ENCODE measurements at places on chromosomes 16 and 17. TPM values are rescaled to one million over a fixed set of nuclear protein-coding genes. Genes with fewer than 3 reads are reported as not detected.

GRCh38 chr16:67539271-67539670, 10.6 kb downstream of the RIPOR1 start:
- DNase-seq: no peak

The LITAFD gene
- not detected for polyA plus RNA-seq

GRCh38 chr16:86243571-86244154, 266.7 kb upstream of the FOXF1 start:
- DNase-seq: no peak

- DNase-seq: no peak
Observed at GRCh38 chr16:66370786-66371684, 4.5 kb downstream of the CDH5 start.

The CPHXL2 gene
- not detected for polyA plus RNA-seq

- DNase-seq: no peak
Observed at GRCh38 chr17:27554152-27554551, 76.8 kb upstream of the LGALS9 start.

GRCh38 chr16:55047903-55048497, 117.3 kb downstream of the IRX5 start:
- DNase-seq: no peak

- no peak for DNase-seq
Observed at GRCh38 chr17:16352667-16353316, 477 bp downstream of the CENPV start.

DNA sequence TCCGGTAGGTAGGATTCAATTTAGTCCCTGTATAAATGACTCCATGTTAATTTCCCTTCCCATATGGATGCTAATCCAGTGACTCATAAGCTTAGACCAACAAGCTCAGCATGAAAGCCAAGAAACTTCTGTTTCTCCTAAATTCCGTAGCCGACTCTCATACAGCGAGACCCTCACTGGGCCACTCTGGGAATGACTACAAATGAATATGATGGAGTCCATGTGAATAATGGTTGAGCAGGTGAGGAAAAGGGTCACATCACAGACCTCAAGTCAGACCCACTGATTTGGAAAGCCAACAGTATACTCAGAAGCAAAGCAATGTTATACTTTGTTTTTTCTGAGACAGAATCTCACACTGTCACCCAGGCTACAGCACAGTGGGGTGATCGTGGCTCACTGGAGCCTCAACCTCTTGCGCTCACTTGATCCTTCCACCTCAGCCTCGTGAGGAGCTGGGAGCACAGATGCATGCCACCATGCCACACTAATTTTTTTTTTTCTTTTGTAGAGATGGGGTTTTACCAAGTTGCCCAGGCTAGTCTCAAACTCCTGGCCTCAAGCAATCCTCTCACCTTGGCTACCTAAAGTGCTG, 14.6 kb downstream of the RSL1D1 start:
- no peak for DNase-seq

The UTS2R gene
- 1.2 TPM for polyA plus RNA-seq

DNA sequence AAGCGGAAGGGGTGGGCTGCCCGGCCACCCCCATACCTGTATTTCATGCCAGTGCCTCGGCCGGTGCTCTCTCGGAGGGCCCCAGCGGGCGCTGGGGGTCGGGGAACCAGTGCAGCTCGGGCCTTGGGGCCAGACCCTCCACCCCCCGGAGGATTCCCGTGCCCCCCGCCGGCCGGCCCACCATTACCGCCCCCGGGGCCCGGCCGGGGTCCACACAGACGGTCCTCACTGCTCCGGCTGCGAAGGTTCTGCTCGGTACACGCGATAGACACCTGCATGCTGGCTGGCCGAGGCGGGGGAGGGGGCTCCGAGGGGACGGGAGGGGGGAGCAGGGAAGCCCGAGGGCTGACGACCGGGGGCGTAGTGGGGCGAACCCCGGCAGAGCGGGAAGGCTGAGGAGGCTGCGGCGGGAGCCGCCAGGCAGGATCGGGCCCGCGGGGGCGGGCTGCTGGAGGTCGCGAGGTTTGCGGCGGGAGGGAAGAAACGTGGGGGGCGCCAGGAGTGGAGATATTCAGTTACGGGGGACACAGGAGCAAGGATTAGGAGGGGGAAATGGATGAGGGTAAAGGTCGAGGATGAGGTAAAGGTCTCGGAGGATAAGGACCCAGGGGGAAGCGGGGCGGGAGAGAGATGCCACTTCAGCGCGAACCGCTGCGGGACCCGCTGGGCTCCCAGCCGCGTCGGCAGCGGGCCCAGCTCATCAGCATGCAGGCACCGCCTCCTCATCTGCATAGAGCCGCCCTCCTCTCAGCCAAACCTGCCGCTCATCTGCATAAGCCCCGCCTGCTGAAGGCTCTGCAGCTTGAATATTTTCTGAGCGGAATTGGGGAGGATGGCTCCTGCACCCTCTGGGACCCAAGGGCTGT, at the start of gene KCNAB3:
KCNAB3 (minus strand) TSS at position 699 of the 866 bp plus-strand sequence; CDS start at position 278, 421 bp downstream.
- no peak for DNase-seq

- DNase-seq: no peak
Observed at GRCh38 chr17:75108193-75108592, 1.6 kb upstream of the ARMC7 start.

GRCh38 chr17:41575336-41575735, 3.5 kb upstream of the KRT9 start:
- no peak for DNase-seq

- DNase-seq: no peak
Observed at GRCh38 chr17:22454070-22454999, 762.0 kb downstream of the KCNJ18 start.

GRCh38 chr17:78661093-78661770, 84.0 kb upstream of the DNAH17 start:
- no peak for DNase-seq

The ST6GALNAC1 gene
- 0.27 TPM for polyA plus RNA-seq

The MYL11 gene
- 1.4 TPM for polyA plus RNA-seq

GRCh38 chr17:46002311-46002972, 3.4 kb downstream of the STH start:
- DNase-seq: peak; percentile 16

GRCh38 chr17:70774339-70775117, 605.2 kb downstream of the KCNJ2 start:
- DNase-seq: no peak

The NOD2 gene
- 0.34 TPM for polyA plus RNA-seq

The TP53TG3C gene
- polyA plus RNA-seq: not detected

DNA sequence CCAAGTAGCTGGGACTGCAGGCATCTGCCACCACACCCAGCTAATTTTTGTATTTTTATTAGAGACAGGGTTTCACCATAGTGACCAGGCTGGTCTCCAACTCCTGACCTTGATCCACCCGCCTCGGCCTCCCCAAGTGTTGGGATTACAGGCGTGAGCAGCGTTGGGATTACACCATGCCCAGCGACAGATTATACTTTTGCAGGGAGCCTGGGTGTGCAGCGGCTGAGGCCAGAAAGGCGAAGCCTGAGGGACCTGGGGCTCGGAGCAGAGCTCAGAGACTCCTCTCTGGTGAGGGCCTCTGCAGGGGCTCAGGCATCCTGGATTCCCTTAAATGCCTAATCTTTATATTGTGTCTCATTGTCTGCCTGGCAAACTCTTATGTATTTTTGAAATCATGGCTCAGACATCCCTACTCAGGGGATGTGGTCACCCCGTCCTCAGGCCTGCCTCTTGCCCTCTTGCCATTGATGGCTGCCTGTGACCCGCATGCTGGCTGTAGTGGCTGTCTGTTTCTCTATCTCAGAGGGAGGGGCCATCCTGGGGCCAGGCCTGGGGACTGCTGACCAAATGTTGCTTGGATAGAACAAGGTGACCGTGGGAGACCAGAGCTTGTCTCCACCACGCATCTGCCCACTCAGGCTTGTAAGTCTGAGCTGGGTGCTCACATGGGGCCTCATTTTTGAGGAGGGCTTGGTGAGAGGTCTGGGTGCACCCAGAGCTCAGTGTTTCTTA, 42.6 kb downstream of the B9D1 start:
- DNase-seq: no peak

The SLC5A11 gene
- polyA plus RNA-seq: 6.7 TPM

DNA sequence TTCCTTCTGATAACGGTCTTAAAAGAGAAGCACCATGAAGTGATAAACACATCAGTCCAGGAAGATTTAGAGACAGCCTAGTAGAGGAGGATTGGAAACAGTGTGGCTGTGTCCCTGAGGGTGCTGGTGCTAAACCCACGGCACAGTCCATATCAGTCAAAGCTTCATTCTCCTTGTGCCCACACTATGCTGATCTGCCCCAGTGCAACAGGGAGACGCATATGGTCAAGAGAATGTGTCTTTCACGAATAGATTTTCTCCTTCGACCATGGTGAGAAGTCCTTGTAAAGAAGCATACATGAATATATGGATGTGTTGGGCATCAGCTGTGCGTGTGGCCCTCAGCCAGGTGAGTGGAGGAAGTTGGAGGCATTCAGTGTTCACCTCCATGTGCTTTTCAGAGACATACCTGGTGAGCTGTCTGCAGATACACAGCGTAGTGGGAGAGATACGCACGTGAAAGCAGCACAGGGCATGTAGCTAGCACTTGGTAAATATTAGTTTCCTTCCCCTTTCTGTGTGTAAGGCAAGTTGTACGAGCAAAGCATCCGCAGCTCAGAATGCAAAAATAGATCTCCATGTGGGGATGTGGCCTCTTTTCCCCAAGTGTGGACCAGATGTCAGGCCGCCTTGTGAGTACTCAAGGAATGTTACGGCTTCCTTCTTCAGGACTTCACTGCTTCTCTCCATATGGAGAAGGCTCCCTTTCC, 29.4 kb downstream of the HLF start:
- no peak for DNase-seq

GRCh38 chr17:20989991-20990855, 52.6 kb downstream of the USP22 start:
- no peak for DNase-seq

GRCh38 chr16:81429045-81429521, 15.5 kb upstream of the CMIP start:
- no peak for DNase-seq

DNA sequence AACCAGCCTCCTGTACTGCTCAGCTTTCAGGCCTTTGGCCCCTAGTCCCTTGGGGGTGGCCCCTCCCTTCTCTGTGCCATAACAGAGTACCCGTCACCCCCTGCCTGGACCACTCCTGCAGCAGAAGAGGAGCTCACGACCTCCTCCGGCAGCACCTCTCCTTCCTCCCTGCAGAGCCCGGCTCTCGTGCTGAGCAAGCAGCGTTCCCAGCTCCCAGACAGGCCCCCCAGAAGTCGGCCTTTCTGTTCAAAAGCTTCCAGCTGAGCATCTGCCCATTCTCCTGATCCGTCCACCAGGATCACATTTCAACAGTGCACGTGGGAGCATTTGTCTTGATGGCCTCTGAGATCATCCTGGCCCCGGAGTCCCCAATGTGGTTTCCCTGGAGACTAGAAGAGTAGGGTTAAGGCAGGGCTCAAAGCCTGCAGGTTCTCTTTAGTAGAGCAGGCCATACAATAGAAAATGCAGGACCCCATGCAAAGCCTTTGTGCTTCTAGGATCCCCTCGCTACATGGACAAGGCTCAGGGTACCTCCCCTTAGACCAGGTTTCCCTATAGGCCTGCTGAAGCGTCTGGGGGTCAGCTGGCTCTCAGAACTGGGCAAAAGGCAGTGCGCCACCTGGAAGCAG, 35.6 kb downstream of the NLRC3 start:
- DNase-seq: no peak

GRCh38 chr17:74737299-74738050, 419 bp downstream of the RAB37 start:
- DNase-seq: no peak

GRCh38 chr17:60677308-60678117, at the start of gene BCAS3:
TSS of gene BCAS3 (plus strand) at chr17:60677851.
- peak; percentile 97 for DNase-seq

- DNase-seq: no peak
Observed at GRCh38 chr17:50051606-50052005, 4.3 kb upstream of the ITGA3 start.

- DNase-seq: peak; percentile 74
Observed at GRCh38 chr17:58692239-58693055, at the start of gene RAD51C. TSS of gene RAD51C (plus strand) at chr17:58692602. CDS start at chr17:58692644, 42 bp downstream.

GRCh38 chr17:79088247-79088996, 13.8 kb downstream of the ENGASE start:
- DNase-seq: no peak

The METRNL gene
- polyA plus RNA-seq: 71.1 TPM

DNA sequence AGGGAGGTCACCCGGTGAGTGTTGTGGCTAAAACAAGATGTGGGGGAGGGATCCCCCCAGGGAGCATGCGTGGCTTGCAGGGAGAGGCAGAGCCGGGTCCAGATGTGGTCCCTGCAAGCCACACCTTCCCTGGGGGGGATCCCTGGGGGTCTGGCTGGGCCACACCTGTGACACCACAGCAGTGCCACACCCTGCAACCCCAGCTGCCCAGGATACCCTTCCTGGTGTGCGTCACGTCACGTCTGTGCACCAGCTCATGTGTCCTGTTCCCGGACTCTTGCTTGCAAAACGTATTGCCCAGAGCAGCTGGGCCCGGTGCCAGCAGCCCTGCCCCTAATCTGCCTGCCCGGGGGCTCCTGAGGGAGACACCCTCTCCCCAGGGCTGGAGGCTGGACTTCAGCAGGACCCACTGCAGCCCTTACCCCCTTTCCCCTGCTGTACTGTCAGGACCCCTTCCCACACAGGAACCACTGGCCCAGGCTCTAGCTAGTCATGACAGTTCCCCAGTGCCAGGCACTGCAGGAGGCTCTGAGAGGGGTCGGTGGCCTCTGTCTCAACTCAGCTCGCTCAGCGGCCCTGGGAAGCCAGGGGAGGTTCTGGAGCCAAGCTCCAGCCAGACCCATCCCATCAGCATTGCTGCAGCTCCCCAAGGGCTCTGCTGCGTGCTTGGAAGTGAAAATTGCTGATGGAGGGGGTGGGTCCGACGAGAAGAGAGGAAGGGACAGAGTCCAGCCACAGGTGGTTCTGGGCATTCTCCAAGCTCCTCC, 25.8 kb upstream of the ACSF3 start:
- DNase-seq: no peak

- no peak for DNase-seq
Observed at GRCh38 chr16:73432850-73433730, 385.2 kb upstream of the ZFHX3 start.

DNA sequence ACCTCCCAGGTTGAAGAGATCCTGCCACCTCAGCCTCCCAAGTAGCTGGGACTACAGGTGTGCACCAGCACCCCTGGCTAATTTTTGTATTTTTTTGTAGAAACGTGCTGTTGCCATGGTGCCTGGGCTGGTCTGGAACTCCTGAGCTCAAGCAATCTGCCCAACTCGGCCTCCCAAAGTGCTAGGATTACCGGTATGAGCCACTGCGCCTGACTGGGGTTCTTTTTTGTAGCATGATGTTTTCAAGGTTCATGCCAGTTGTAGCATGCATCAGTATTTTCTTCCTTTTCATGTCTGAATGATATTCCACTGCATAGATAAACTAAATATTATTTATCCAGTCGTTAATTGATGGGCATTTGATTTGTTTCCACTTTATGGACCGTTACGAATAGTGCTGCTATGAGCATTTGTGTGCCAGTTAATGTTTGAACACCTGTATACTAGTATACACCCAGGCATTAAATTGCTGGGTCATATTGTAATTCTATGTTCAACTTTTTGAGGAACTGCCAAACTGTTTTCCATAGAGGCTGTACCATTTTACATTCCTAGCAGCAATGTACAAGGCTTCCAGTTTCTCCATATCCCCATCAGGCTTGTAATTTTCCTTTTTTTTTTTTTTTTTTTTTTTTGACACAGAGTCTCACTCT, 24.8 kb upstream of the CEP20 start:
- no peak for DNase-seq

GRCh38 chr17:57356719-57357391, 100.5 kb downstream of the MSI2 start:
- no peak for DNase-seq

Data from left renal pelvis (tissue), 4 donors.